NCI-H1930 (cell line): ENCODE measurements at places on chromosomes 1 and 21.

DNA sequence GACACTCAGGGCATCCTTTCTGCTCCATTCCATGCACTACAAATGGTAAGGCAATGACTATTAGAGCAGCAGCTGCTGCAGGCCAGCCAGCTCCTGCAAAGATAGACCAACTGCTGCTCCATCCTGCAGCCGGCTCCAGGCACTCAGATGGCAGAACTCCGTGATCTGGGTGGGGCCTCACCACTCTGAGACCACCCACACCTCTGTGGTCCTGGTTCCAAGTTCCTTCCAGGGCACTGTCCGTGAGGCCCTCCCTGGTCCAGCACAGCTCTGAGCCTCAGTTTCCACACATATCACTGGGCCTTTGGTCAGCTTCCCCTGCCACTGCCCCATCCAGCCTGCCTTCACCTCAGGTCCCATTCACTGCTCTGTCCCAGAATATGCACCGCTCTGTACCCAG lies 114.7 kb downstream of the DMRTB1 start:
- no peak for DNase-seq

DNA sequence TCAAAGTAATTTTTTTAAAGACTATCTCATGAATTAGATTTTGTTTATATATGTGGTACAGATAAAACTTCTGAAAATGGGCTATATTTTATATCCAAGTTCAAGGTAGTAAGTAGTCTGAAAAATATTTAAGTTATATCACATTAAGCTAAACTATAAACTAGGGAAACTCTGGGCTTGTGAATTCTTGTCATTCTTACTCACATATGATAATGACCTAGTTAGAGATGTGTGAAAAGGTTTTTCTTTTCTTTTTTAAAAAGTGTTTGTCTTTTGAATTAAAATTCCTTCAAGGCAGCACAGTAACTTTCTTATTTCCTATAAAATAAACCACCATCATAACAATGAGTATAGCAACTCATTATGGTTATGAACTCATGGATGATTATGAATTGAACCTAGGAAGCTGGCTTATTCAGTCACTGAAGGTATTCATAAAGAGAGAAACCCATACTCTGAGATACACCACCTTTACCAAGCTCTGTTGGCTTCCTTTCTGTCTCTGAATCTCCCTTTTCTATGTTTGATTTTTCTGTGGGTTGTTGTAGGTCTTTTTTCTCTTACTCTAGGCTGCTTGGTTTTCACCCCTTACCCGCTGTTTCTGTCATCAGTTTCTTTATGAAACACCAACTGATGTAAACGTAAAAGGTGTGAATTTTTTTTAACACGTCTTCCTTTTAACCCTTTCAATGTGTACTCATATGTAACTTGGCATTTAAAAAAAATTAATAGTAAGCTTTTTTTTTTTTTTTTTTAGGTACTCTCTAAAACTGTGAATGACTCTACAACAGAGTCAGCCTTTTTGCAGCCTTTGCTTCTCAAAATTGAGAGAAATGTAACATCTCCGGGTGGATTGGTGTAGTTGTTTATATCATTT lies 25.2 kb downstream of the IL12RB2 start:
- no peak for DNase-seq

DNA sequence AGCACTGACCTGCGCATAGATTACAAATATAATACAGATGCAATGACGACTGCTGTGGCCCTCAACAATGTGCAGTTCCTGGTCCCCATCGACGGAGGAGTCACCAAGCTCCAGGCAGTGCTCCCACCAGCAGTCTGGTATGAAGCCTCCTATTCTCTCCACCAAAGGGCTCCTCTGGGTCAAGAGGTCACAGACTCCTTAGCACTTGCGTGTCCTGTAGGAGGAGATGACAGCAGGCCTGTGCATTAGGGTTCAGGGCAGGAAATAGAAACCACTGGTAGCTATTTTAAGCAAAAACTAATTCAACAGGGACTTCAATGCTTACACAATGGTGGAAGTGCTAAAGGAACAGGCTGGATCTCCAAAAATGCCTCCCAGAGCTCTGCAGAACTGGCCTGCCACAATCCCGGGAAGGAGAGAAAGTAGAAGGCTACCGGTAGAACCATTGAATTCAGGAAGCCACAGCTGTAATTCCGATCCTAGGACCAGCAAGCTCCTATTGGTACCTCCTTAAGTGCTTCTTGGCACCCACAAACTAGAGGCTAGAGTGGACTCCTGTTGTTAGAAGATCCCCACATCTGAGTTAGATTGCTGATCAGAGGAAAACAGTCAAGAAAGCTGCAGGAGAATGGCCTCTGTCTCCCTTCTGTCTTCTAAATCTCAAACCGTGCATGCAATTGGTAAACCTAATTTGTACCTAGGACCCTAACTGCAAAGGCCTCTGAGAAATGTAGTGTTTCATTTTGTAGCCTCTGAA lies 12.7 kb upstream of the DYNLT5 start:
- no peak for DNase-seq

GRCh38 chr1:111795401-111795800 lies 39.7 kb downstream of the DDX20 start:
- no peak for DNase-seq

DNA sequence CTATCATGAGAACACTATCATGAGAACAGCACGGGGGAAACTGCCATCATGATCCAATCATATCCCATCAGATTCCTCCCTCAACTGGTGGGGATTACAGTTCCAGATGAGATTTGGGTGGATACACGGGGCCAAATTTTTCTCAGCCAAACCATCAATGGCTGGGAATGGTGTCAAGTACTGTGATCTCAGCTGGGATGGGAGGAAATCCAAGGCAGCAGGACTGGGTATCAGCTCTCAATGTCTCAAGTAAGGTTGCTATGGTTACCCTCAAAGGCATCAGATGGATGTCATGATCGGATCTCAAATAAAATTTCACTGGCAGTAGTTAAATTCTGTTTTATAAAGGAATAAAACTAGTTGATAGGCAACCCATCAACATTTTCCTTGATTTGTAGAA lies 399.0 kb downstream of the KCNT2 start:
- DNase-seq = no peak

- DNase-seq = no peak
Measured at GRCh38 chr1:84246213-84246612, 55.3 kb upstream of the SAMD13 start.

- no peak for DNase-seq
Measured at GRCh38 chr1:230230273-230230672, 163.2 kb downstream of the GALNT2 start.

GRCh38 chr1:161096015-161096414 lies 2.1 kb upstream of the KLHDC9 start:
- no peak for DNase-seq

DNA sequence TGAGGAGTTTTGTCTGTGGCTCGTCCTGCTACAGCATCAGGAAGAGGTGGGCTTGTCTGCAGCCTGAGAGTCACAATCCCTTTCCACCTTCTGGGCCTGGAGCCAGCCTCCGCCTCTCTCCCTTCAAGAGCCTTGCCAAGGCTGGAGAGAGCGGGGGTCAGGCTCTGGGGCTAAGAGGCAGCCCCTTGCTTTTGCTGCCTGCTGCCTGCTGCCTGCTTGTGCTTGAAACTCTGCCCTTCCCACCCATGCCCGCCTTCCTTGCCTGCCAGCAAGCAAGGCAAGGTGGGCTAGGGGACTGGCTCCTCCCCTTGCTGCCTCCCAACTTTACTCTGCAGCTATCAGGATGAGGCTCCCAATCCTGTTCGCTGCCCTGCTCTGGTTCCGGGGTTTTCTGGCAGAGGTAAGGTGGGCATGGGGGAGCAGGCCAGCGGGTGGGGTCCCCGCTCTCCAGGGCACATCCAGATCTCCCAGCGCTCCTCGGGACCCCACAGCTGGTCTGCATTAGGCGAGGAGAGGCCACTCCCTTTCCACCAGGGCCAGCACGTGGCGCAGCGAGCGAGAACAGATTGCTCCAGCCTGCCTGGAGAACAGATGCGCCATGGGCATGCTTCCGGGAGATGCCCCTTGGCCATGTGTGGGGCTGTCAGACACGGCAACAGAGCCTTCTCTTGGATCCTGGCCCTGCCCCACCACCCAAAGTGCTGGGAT lies 7.5 kb upstream of the PTPN7 start:
- DNase-seq = no peak

DNA sequence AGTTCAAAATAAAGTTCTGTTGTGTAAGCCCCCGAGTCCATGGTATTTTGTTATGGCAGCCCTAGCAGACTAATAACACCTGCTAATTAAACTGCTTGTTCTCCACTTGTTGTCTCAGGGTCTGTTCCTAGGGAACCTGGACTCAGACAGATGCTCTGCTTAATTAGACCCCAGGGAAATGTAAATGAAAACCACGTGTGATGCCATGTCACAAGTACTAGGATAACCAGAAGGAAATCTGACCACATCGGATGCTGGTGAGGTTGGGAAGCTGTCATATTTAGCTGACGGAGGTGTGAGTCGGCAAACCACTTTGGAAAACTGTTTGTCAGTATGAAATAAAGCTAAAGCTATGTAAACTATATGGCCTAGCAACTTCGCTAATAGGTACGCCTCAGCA lies 19.6 kb downstream of the EDN2 start:
- no peak for DNase-seq
